Activated naive CD4-positive, alpha-beta T cell treated with anti-CD3 and anti-CD28 coated beads, Interleukin-2, amount 50 U/mL, for 72 hours (primary cell): ENCODE measurements at places on chromosomes 6 and 20.

DNA sequence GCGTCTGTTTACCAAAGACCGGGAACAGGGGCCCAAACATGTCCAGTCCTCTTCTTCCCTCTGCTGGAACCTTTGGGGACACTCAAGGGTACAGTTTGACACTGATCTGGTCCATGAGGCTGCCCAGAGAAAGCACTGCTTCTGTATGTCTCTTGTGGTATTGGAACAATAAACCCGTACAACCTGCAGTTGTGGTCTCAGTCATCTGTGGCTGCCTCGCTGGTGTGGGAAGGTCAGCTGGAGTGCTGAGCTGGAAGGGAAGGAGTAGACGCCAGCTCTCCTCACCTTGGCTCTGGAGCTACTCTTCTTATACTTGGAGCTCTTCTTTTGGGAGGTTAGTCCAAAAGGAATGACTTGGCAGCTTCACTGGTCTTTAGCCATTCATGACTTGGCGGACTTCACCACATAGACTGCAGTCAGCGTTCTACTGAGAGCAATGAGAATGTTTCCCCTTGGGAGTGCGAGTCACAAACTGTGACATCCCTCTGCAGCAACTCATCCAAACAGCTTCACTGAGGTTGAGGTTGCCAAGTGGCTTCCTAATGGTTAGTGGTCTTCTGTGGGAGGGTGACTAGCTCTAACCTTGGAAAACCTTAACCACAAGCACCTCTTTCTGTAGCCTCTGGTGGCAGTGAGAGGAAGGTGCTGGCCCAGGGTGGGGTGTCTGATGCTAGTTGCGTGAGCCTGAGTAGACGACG, 81.2 kb downstream of the ASXL1 start:
- no peak for DNase-seq

GRCh38 chr20:13325033-13325432, 104.0 kb downstream of the ISM1 start:
- no peak for DNase-seq

DNA sequence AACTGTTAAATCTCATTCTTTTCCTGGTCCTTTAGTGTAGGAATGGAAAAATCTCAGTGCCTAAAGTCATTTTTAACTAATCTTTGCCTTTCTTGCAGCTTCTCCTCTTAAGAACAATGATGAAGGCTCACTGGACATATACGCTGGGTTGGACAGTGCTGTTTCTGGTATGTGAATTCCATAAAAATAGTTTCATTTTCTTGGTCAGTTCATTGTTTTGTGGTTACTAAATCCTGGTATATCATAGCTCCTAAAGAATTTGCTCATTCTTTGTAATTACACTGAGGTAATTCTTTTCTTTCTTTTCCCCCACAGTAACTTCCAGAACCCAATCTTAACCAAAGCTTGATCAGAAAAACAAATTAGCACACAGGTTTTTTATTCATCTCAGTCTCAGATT, 23.4 kb downstream of the CASP8AP2 start:
- DNase-seq, result no peak

GRCh38 chr20:57047281-57048026, 219.0 kb downstream of the BMP7 start:
- no peak for DNase-seq

DNA sequence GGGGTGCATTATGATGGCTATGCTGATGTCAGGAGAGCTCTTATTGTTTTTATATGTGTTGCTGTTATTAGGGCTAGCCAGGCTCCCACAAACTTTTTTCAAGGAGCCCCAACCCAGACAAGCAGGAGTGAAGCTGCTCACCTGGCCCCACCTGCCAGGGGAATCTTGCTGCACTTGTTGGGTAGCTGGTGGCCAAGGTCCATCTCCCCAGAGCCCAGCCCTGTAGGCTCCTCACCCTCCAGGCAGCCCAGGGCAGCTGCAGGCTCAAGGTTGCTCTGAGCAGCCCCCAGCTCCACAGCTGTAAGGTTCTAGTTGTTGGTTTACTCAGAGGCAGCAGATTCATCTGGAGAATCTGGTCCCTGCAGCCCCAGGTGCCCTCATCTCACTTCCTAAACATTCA, 46.8 kb upstream of the SIRPA start:
- DNase-seq, result no peak

DNA sequence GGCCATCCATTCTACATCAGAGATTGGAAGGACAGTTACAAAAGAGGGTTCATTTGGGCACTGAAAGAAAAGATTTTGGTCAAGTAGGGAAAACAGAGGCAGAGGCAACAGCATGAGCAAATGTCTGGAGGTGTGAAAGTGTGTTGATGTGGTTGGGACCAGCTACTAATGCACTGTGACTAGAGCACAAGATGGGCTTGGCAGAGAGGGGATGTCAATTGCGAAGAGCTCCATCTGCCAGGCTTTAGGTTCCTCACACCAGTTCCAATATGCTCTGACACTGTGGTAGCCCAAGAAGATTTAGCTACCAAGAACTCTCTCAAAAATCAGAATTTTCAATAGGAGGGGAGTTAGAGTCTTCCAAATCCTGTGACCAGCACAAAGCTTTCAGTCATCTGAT, 42.1 kb downstream of the TRAF3IP2 start:
- no peak for DNase-seq

DNA sequence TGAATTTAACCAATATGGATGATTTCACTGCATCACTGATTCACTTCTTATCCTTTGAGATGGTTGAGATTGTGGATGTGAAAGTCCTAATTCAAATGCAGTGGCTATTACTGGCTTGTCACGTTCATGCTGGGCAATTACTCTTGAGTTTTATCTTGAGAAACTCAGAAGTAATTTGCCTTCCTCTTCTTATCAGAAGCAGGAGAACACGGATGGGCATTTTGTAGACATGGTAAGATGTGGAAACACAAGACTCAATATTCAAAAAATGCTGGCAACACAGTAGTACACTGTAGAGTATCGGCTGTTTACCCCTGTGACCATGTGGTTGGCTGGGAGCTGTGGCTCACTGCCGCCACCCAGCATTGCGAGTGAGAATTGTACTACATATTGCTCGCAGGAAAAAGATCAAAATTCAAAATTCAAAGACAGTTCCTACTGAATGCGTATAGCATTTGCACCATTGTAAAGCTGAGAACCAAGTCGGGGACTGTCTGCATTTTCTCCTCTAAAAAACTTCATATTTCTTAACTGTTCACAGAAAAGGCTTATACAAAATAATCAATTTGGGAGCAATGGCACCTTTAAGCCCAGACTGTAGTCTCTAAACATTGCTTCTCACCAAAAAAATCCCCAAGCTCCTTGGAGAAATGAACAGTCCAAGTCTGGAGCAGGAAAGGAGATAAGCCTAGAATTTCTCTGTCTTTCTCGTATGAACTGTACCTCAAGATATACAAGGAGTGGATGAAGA, 61.9 kb upstream of the ELOVL5 start:
- DNase-seq, result peak; percentile 45

DNA sequence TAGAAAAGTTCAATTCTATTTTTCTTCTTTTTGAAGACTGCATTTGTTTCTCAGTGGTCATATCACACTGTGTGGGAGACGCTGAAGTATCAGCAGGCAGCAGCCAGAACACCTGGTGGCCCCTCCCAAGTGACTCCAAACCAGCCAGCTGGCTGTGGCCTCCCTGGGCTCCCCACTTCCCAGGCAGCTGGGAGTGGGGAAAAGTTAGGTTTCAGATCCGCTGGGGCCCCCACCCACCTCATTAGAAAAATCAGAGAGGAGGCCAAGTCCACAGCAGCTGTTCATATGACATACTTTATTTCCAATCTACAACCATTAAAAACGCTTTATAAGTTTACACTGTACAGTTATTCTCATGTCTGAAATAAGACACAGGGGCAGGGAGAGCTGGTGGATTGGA, 3.6 kb upstream of the DSN1 start:
- DNase-seq, result no peak

- DNase-seq, result no peak
These were observed 97.2 kb downstream of the TULP4 start for GRCh38 chr6:158409451-158409850.

GRCh38 chr6:132188556-132189264, 212.6 kb downstream of the MOXD1 start:
- no peak for DNase-seq

GRCh38 chr6:51147756-51148155, 329.1 kb downstream of the TFAP2B start:
- no peak for DNase-seq
